ENCODE measurements at places on chromosomes 1 and 21.

- no peak for DNase-seq
These were observed 3.8 kb downstream of the MPZ start for GRCh38 chr1:161305867-161306519.

GRCh38 chr1:8151647-8152046 is 125.5 kb upstream of the ERRFI1 start:
- DNase-seq, result no peak

DNA sequence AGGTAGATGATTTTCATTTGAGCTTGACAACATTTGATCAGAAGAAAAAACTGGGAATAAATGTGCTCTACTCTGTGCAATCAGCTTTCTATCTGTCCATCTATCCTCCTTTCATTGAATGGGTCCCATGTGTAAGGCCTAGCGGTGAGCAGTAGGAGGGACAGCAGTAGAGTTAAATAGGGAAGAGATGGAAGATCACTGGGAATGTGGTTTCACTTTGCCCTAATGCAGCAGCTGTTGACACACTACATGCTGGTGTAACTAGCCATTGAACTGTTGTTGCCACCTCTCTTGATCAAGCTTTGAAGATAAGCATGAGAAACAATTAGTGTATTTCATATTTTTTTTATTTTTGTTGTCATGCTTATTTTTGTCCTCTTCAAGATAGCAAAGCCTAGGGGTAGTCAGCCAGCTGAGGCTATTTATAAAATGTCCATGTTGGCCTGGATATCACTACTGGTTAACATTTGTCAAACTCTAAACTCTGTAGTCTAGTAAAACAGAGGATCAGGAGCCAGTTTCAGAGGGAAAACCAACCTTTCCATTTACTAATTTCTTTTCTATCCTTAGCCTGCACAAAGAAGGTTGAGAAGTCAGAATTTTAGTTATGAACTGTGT is 41.9 kb downstream of the CACNA1E start:
- DNase-seq, result no peak

- no peak for DNase-seq
These were observed 33.9 kb upstream of the PGM1 start for GRCh38 chr1:63559357-63559756.

DNA sequence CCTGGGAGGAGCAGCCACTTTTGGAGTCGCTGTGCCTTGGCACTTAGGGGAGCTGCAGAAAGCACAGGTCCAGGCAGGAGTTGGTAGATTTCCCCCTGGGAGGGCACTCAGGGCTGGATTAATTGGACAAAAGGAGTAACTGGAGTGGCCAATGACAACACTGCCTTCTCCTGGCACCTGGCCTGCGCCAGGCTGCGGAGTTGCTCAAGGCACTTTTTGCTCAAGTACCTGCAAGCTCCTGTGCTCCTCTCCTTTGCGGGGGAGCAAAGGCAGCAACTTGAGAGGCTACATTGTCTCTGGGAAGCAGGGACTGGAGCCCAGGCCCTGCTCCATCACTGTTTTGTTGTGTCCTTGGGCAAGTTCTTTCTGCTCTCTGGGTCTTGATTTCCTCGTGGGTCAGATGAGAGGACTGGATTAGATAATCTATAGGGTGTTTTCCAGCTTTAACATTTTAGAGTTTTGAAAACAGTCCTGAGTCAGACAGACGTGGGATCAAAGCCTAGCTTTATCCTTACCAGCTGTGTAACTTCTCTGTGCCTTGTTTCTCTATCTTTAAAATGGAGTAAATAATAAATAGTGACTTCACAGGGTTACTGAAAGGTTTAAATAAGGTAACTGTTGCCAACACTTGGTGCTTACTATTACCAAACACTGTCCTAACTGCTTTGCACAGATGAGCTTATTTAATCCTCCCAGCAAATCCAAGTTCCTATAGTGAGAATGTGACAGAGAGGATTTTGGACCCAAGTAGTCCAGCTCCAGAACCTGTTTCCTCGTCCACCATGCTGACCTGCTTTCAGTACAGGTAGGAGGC is 18.0 kb upstream of the GRHL3 start:
- DNase-seq, result no peak

DNA sequence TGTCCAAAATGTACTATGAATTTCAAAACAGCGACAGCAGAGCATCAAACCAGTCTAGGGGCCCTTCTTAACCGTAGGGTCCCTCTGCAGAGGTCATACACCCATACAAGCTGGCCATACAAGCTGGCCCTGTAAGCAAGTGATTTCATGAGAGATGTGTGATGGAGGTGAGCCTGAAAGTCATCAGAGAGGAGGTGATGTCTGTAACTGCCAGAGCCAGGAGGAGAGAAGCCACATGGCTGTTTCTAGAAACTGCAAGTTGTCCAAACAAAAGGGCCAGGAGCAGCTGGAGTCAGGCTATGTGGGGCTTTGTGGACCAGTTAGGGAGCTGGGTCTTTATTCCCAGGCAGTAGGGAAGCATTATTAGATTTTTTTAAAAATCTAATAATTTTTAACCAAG is 14.8 kb upstream of the SERINC2 start:
- no peak for DNase-seq

GRCh38 chr1:193431265-193431977 is 245.0 kb upstream of the B3GALT2 start:
- no peak for DNase-seq

GRCh38 chr1:173127369-173128307 is 76.9 kb upstream of the TNFSF18 start:
- DNase-seq, result no peak

- DNase-seq, result no peak
These were observed 47.1 kb upstream of the ARHGAP29 start for GRCh38 chr1:94284476-94284875.

- DNase-seq, result peak; percentile 56
These were observed 7.1 kb upstream of the C1orf159 start for GRCh38 chr1:1122981-1123480.

- DNase-seq, result no peak
These were observed 50.8 kb downstream of the RHBG start for GRCh38 chr1:156419854-156420204.

DNA sequence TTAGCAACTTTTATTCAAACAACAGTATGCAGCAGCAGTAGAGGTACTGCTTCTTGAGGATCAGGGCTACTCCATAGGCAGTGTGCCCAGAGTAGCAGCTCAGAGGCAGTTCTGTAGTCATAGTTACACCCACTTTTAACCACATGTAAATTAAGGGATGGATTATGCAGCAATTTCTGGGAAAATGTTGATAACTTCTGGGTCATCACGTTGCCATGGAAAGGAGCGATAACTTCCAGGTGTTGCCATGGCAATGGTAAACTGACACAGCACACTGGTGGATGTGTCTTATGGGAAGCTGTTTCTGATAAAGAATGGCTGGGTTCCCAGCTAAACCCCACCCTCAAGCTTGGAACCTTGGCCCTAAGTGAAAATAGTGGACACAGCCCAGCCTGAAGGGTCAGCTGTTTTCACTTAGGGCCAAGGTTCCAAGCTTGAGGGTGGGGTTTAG is 29.0 kb upstream of the PLA2G2A start:
- no peak for DNase-seq

GRCh38 chr1:40315795-40316594 is 1.1 kb downstream of the COL9A2 start:
- no peak for DNase-seq

DNA sequence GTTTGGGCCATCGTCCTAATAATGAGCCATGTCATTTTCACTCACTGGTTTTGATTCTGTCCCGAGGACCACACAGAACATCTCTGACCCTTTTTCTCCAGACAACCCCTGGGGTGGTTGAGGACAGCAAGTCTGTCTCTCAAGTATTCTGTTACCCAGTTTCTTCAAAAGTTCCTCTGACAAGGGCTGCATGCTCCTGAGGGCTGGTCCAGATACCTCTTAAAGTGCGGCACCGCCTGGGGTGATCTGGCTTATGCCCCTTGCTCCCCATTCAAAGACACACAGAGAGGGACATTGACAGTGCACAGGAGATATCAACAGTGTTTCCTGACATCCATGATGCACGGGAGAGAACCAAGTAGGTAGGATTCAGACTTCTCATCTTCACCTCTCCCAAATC is 132.9 kb upstream of the EDN2 start:
- no peak for DNase-seq

GRCh38 chr1:24932284-24932683 is 2.2 kb upstream of the RUNX3 start:
- no peak for DNase-seq

GRCh38 chr1:18924221-18924691 is 21.9 kb upstream of the ALDH4A1 start:
- DNase-seq, result no peak

GRCh38 chr1:237115035-237115434 is 73.1 kb downstream of the RYR2 start:
- no peak for DNase-seq

- no peak for DNase-seq
These were observed 22.6 kb upstream of the UAP1 start for GRCh38 chr1:162538815-162539431.

GRCh38 chr1:29824511-29825273 is 588.4 kb downstream of the PTPRU start:
- no peak for DNase-seq

GRCh38 chr1:198467342-198467741 is 73.1 kb downstream of the ATP6V1G3 start:
- peak; percentile 39 for DNase-seq

- DNase-seq, result no peak
These were observed 33.0 kb upstream of the LRIG2 start for GRCh38 chr1:113040041-113040440.

DNA sequence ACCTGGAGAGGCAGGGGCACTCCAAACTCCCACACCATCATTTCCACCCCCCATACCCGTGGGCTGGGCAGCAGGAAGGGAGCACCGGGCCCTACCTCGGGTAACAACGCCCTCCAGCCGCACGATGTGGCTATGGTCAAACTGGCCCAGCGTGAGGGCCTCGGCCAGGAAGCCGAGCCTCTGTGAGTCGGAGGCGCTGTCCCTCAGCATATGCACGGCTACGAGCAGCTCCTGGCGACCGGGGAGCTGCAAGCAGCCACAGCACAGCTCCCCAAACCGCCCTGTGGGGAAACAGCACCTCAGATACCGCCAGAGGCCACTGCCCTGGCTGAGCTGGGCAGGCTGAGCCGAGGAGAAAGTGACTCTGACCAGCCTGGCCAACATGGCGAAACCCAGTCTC is 29.2 kb downstream of the CDCA8 start:
- DNase-seq, result no peak

DNA sequence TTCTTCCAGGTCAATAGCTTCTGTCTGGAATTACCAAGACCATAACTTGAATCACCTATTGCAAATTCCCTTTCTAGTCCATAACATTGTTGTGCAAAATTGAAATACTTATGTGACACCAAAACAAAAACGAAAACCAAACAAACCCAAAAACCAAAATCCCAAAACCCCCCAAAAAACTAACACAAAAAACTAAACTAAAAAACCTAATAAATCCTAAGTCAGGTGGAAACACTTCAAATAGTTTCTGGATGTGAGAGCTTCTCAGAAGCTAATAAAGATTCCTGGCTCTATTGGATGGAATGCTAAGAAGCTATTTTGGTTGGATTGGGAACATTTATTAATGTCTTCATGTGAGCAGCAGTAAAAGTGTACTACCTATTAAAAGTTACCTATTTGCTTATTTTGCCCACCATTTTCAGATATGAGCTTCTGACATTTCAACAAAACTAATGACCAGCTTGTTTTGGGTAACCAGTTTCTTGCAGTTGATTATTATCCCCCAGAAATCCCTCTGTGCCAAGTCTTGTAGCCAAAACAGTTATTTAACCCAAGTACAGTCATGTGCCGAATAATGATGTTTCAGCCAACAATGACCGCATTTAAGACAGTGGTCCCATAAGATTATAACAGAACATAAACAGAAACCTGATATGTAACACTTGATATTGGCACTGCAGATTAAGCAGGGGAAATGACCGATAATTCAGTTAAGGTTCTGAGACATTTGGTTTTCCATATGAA is 76.4 kb downstream of the LTN1 start:
- DNase-seq, result no peak

GRCh38 chr1:152015766-152016165 is 21.0 kb downstream of the S100A11 start:
- DNase-seq, result no peak

DNA sequence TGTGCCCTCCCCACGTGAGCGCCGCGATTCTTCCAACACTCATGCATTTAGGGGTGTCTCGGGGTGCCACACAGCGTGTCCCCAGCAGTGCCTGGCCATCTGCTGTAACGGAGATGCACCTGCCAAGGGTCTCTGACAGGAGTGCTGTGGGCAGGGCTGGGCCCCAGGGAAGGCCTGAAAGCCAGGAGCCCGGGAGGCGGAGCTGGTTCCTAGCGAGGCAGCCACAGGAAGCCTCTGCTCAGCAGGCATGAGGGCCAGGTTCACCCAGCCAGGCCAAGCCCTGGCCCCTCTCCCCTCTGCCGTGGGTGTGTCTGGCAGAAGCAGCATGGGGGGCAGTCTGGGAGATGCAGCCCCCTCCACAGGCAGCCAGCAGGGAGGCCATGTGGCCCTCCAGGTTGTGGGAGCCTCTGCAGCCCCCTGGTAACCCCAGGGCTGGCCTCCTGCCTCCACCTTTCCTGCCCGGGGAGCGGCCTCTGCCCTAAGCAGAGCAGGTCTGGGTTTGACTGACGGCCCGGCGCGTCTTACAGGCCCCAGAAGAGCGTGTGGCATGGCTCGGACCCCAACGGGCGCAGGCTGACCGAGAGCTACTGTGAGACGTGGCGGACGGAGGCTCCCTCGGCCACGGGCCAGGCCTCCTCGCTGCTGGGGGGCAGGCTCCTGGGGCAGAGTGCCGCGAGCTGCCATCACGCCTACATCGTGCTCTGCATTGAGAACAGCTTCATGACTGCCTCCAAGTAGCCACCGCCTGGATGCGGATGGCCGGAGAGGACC is 30.4 kb downstream of the SLC19A1 start:
- no peak for DNase-seq

DNA sequence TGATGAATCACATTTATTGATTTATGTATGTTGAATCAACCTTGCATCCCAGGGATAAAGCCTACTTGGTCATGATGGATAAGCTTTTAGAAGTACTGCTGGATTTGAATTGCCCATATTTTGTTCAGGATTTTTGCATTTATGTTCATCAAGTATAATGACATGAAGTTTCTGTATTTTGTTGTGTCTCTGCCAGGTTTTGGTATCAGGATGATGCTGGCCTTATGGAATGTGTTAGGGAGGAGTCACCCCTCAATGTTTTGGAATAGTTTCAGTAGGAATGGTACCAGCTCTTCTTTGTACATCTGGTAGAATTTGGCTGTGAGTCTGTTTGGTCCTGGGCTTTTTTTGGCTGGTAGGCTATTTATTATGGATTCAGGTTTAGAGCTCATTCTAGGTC is 1643.1 kb upstream of the B3GALT2 start:
- DNase-seq, result peak; percentile 67

All from NCI-H446 (cell line).